ENCODE measurements at places on chromosomes 1 and 21.

GRCh38 chr1:193549081-193549480 lies 362.7 kb upstream of the B3GALT2 start:
- DNase-seq, result no peak

DNA sequence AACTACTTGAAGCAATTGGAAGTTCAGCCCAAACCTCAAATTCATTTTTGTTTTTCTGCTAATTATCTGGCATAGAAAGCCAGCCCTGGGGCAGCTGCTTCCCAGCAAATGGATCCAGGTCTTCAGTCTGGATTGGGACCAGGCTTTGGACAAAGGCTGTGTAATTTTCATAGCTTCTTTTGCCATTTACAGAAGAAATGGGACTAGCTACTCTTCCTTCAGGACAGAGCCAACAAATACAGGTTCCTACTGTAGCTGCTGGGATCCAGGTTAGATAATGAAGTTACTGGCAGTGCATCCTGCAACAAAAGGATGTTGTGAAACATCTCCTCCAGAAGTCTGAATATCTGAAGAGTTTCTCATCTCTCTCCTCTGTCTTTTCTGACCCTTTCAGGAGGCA lies 171.5 kb upstream of the CAMK1G start:
- no peak for DNase-seq

DNA sequence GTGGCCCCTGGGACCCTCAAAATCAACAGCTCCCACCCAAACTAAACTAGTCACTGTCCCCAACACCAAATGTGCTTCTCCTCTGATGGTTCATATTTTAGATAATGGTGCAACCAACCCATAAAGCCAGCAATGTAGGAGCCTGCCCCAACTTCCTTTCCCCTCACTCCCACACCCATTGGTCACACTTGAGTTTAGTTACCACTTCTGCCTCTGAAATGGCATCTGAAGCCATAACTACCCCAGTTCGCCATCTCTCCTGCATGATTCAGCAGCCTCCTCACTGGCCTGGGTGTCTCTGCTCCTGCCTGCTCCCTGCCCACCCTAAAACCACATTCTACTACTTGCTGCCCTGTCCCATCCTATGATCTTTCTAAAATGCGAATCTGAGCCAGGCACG lies 3.4 kb upstream of the CDCP2 start:
- DNase-seq, result no peak

GRCh38 chr21:9755611-9756010 lies 765.8 kb upstream of the TPTE start:
- no peak for DNase-seq

GRCh38 chr1:31627930-31628559 lies 10.6 kb downstream of the HCRTR1 start:
- peak; percentile 51 for DNase-seq

DNA sequence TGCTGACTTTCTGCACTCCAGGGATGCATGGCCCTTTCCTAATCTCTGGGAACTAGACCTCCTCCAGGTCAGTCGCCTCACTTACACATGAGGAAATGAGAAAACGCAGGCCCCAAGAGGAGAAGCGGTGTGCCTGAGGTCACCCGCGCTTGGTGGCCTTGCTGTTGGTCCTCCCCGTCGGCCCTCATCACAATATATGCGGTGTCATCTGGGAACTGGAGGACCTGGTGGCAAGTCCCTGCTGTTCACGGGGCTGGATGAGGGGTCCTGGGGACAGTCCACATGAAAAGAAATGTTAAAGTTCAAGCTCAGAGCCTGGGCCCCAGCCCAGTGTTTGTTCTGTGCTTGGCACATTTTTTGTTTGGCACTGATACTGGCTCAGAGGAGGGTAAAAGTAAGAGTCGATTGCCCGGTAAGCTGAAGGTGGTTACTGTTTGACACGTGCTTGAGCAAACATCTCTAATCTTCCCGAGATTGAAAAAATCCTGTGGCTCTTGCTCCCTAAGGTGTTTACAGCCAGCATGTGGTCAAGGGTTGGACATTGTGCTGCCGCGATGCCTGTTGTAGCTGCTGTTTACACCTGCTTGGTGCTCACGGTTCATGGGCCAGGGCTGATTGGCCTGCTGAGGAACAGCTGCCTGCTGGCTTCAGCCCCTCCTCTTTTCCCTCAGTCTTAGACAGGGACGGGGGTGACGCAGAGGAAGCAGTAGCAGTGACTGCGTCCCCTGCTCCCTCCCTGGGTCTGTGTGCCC lies 5.2 kb downstream of the COQ8A start:
- DNase-seq, result no peak

GRCh38 chr1:231926340-231926739 lies 299.8 kb downstream of the DISC1 start:
- DNase-seq, result no peak

GRCh38 chr1:62977366-62977765 lies 193.4 kb downstream of the ATG4C start:
- DNase-seq, result no peak

DNA sequence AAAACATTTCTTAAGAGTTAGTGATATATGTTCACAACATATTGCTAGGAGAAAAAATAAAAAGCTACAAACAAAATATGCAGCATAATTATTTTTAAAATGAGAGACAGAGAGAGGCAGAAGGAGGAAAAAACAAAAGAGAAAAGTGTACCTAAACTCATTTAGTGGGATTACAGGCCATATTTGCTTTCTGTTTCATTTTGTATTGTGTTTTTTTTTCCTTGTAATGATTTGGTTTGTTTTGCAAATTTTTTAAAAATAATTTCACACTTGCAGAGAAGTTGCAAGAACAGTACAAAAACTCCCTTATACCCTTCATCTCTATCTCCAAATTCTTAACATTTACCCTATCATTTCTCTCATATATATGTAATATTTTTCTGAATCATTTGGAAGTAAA lies 65.0 kb downstream of the LBR start:
- DNase-seq, result no peak

- DNase-seq, result peak; percentile 48
Observed at GRCh38 chr1:101293461-101294051, 56.7 kb downstream of the S1PR1 start.

DNA sequence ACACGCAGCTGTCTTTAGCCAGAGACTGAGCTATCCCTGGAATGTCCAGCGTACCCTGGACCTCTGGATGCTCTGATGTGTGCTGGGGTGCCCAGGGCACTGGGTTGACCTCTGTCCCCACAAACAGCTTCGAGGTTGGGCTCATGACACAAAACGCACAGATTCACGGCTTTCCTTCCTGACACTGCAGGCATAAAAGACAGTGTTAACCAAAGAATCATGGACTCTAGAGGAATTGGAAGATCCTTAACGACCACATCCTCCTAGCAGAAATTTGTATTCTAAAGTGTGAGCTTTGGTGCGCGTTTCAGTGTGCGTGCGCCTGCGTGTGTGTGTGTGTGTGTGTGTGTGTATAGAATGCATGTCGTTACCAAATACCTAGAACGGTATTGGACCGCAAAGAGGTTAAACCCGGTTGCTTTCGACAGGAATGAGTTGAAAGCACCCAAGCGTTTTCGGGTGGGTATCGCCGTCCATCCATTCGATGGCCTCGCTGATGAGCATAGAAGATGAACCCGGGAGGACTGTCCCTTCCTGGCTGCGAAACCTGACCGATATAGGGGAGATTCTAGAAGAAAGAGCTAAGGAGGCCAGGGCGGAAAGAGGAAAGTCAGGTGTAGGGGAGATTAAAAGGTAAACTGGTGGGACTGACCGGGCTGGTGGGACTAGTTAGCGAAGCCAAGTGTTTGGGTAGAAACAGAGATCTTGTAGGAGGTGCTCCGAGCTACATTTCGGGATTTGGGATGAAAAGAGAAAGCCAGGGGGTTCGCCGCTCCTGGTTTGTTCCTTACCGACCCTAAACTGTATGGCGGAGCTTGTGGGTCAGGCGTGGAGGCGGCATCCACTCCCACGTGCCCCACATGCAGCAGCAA lies 6.8 kb upstream of the LHX9 start:
- no peak for DNase-seq

DNA sequence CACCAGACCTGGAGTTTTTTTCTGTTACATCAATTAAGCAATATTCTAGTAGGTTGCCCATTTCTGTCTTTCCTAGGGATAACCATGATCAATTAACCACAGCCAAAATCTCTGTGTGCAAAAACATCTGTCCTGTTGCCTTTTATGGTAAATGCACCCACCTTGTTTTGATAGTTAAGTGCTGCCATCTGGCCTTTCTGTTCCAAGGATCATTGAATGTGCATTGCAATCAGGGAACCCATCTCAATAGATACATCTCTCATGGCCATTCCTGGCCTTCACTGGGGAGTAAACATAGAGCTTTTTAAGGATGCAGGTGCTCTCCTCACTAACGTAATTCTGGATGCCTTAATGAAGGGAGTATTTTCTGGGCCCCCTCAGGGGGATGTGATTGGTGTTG lies 111.8 kb upstream of the KIAA1614 start:
- DNase-seq, result no peak

DNA sequence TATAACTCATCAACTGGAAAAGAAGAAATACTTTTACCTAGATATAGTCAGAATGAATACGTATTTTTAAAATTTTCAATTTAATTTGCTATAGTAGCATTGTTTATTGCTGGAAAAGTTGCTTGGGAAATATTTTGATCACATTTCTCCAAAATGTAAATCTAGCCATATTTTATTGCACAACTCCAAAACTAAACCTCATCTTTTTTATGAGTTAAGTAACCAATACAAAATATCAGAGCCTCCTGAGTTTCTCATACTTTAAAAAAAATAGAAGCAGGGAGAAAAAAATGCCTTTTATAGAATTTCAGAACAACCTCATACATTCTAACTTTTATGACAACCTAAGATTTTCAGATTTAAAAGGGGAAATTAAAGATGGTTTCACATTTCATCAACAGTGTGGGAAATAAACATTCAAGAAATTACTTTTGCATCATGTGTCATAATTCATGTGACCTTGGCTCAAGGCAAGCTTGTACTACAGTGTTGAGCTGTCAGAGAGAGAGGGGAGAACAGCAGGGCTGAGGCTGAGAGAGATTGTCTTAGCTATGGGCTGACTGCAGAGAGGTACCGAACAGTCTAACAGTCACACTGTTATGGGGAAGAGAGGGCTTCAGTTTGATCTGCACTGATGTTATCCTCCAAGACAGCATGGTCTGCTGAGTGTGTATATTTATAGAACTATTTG lies 519.0 kb downstream of the LTN1 start:
- DNase-seq, result no peak

DNA sequence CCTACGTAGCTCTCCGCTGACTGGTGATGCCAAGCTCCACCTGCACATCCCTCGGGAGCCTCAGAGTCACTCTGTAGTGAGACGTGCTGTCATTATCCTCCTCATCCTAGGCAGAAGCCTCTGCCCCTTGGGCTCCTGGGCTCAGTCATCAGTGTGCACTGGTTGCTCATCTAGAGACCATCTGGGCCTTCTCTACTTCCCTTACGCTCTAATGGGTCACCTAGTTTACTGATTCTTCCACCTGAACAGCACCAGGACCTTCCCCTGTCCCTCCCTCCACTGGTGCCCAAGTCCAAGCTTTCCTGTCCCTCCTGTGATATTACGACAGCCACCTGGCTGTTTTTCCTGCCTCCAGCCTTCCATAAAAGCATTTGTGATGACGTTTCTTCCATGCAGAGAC lies 136.1 kb upstream of the ERRFI1 start:
- DNase-seq, result no peak

GRCh38 chr1:231107600-231108326 lies 54.1 kb upstream of the TRIM67 start:
- no peak for DNase-seq

DNA sequence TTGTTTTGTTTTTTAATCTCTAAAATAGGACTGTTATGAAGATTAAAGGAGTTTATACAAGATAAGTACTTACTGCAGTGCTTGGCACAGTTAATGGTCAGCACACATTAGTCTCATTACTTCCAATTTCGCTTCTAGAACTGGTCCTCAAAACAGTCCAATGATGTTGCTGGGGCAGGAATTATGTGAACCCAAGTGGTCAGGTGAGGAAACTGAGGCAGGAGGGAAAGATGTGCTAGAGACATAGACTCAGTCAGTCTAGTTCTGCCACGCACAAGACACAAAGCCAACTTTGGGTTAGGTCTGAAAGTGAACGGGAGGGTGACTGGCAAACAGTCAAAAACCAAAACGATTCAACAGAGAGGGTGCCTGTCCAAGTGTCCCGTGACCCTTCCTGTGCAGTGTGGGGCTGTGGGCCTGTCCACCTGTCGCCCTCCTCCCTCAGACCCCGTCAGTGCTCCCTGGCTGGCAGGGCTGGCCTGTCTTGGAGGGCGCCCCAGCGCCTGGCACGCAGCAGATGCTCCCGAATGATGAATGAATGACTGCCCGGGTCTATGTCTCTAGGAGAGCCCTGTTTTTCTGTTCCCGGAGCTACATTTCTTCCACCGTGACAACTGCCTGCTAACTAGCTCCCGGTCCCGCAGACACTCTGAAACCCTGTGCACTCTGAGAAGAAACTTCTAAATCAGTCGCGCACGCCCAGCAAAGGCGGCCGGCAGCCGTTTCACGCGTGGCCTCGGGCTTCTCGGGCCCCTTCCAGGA lies 2.4 kb downstream of the LRP8 start:
- DNase-seq, result no peak

GRCh38 chr21:37153196-37153934 lies 80.3 kb downstream of the TTC3 start:
- DNase-seq, result peak; percentile 32

- peak; percentile 82 for DNase-seq
Observed at GRCh38 chr1:159000625-159001024, 9.1 kb upstream of the IFI16 start.

GRCh38 chr1:59332983-59333382 lies 36.1 kb downstream of the FGGY start:
- no peak for DNase-seq

DNA sequence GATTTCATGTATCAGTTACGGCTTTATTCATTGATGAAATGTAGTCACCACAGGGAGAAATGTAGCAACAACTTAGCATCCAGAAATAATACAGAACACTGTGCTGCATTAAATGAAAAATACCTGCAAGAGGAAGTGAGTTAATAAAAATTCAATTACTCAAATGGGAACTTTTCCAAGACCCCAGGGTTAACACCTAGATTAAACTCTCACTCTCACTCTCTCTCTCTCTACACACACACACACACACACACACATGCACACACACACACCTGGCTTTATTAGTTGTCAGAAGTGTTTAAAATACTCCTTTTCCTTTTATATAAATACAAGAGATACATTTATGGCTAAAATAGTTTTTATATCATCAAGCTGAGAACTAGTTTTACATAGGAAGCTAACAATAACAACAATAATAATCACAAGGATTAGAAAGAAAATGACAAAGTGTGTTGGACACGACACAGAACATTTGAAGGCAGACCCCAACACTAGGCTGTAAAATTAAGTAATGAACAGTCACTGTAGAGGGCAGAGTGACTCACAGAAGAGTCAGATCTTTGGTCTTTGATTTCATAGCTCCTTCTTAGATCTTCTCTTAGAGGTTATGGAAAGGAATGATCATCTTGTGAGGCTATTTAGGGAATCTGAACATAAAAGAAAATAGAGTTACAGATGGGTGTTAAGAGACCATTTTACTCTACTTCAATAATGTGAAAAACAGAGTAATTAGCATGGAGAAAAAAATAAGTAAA lies 1266.0 kb upstream of the ADGRL2 start:
- no peak for DNase-seq

Measured in femur (tissue), 1 donor.